Uterine smooth muscle cell (primary cell): ENCODE measurements at places on chromosomes 16 and 17. TPM values are rescaled to one million over a fixed set of nuclear protein-coding genes. Genes with fewer than 3 reads are reported as not detected.

AMFR gene
- total RNA-seq, result 231 and 337 TPM in 2 replicates

TUBB3 gene
- total RNA-seq, result 443 and 596 TPM in 2 replicates

WNT9B gene
- total RNA-seq, result not detected in 2 replicates

SGCA gene
- 0.33 and 1.9 TPM in 2 replicates for total RNA-seq

SULT1A3 gene
- 3.4 and 4.5 TPM in 2 replicates for total RNA-seq

IRX3 gene
- total RNA-seq, result 0.12 and 0.22 TPM in 2 replicates

OTOA gene
- total RNA-seq, result under 0.01 TPM in 2 replicates

PRSS36 gene
- 0.33 and 0.75 TPM in 2 replicates for total RNA-seq

C1QTNF8 gene
- total RNA-seq, result not detected in 2 replicates

ZG16 gene
- not detected in 2 replicates for total RNA-seq

EEF2K gene
- 14.9 and 19.6 TPM in 2 replicates for total RNA-seq

BCL6B gene
- 0.11 and 0.50 TPM in 2 replicates for total RNA-seq

RFNG gene
- 28.7 and 50.9 TPM in 2 replicates for total RNA-seq

KRTAP3-2 gene
- not detected in 2 replicates for total RNA-seq

OR4D1 gene
- total RNA-seq, result not detected in 2 replicates
